ENCODE measurements at places on chromosomes 4 and X.

DNA sequence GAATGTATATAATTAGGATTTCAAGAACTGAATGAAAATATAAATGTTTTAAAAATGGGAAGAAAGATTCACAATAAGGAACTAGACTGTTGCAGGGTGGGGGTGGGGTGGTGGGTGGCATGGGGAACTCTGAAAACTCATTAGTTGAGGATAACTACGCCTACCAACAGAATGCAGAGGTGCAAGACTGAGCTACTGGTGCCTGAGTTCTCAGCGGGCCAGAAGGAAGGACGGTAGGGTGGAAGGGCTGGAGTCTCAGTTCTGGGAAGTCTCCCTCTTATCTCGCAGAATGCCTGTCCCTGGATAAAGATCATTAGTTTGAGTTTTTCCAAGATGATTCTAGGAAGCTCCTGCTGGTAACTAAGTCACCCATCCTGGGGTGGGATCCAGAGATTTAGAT is 1.3 kb upstream of the SOD3 start:
- DNase-seq, result no peak

DNA sequence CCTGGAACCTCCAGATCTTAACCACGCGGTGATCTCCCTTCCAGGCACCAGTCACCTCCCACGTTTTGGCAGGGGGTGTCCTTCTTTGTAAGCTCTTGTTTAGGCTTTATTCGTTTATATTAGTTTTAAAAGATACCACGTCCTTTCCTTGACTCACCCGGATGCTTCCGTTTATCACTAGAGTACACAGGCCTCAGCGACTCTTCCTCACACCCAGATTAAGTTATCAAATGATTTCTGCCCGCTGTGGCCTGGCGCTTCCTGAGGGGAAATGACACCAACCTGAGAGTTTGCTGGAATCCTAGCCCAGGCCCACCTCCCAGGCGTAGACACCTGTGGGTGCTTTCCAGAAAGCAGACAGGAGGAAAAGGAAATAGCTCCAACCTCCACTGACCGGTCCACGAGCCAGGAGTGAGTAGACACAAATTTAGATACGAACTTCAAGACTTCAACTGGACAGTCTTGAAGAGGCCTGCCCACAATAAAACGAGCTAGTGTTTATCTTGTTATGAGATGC is 756 bp upstream of the ADAMTS3 start:
- no peak for DNase-seq

DNA sequence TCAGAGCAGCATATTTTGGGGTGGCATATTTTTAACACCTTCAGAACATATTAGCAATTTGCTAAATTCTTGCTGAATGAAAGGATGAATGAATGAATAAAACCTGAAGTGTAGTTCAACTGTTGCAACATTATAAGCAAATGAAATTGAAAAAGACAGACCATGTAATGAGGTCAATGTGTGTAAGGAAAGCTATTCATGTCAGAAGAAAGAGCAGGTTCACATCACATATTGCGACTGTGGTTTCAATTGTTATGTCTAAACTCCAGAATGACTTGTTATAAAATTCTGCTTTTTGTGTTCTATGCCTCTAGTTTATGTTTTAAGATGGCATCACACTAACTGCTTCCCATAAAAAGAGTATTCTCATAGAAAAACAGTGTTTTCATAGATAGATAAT is 32.9 kb upstream of the DSPP start:
- no peak for DNase-seq

DNA sequence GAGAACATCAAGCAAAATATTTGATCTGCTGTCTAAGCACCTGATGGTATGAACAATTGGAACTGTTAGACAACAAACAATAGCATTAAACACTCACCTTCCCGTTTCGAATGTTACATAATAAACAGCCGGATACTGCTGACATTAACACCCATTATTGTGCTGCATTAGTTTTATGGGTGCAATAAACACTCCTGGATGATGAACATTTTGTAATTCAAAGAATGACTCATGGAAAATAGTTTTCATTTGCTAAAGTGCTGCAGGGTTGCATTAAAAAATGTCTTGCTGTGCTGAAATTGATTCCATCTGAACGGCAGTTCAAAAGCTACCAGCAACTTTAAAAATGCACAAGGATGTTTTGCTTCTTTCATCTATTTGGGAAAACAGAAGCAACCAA is 100.8 kb upstream of the SORBS2 start:
- no peak for DNase-seq

- peak; percentile 54 for DNase-seq
These were observed 76.1 kb downstream of the HMGB2 start for GRCh38 chr4:173257732-173258717.

- DNase-seq, result no peak
These were observed 120.4 kb downstream of the NDST3 start for GRCh38 chr4:118154649-118155048.

GRCh38 chrX:38500141-38500540 is 61.2 kb upstream of the TSPAN7 start:
- no peak for DNase-seq

- no peak for DNase-seq
These were observed 118.0 kb upstream of the GIMD1 start for GRCh38 chr4:106486533-106486932.

GRCh38 chr4:186621959-186622553 is 66.7 kb upstream of the MTNR1A start:
- DNase-seq, result no peak

DNA sequence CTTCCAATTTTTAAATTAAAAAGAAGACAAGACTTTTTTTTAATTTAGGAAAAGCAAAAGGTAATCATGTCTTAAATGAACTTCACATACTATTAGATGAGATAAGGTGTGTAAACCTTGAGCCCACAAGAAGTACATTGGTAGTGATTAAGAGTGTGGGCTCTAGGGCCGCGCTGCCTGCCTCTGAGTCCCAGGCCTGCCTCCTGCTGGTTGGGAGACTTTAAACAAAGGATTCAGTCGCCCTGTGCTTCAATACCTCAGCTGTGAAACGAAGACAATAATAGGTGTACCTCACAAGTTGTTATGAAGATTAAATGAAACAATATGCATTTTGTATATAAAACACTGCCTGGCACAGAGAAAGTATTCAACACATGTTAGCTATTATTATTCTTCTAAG is 95.9 kb upstream of the MYOZ2 start:
- no peak for DNase-seq

DNA sequence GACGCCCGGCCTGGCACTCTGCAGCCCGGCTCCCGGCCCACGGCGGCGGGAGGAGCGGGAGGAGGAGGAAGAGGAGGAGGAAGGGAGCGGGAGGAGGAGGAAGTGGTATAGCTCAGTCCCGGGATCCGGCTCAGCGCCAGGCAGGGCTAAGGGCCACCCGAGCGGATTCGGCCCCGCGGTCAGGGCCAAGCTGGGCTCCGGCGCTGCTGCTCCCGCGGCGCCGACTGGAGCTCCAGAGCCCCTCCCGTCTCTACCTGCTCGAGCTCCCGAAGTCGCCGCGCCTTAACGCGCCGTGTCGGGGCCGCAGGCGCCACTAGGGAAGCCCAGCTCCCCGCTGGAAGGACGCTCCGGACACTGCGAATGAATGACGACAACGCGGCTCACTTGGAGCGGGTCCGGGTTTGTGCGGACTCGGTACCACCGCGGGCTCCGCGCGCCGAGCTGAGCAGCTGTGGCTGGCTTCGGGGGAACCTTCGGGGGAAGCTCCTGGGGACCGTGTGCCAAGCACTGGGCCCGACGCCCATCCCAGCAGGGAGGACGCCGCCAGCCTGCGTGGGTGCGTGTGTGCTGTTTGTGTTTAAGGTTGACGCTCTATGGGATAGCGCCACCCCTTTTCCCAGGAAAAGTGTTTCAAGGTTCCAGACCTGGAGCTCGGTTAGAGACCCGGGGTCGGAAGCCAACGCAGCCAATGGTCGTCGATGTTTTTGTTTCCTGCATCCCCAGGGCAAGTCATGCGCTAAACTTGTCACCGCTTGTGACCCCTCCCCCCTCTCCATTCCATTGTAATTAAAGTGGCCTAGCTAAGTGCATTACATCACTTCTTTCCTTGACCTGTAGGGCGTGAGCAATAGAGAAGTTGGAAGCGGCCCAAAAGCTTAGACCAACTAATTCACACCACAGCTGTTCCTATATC is at the start of gene TBC1D9:
TSS of gene TBC1D9 (minus strand) at position 67 of the 913 bp plus-strand sequence. CDS start 340 bp downstream, outside the sequence.
- DNase-seq, result peak; percentile 68

DNA sequence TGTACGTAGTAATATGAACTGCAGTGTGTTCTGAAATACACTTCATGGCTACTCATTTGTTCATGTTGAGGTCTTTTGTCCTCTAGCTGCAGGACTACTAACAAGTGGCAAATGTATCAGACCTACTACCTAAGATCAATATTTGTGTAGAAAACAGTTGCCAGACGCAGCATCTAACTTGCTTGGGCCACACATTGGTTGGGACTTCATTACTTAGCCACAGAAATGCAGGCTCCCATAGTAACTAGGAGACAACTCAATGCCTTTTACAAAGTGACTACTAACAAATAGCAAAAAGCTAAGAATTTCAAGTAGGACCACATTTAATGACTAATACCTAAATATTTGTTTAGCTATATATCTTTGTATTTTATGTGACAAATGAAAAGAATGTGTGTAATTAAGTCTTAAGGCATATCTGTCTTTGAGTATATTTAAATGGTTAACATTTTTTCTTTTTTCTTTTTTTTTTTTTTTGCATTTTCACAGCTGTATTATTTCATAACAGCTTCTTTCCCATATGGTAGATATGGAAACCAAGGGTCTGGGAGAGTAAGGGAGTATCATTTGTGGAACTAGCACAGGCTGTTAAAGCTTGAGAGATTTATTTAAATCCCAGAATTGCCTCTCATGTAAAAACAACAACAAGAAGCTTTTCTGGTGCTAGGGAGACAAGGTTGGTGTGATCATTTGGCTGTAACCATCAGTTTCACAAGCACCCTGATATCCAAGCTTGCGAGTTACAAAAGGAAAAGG is 2.7 kb downstream of the CT47C1 start:
- DNase-seq, result no peak

DNA sequence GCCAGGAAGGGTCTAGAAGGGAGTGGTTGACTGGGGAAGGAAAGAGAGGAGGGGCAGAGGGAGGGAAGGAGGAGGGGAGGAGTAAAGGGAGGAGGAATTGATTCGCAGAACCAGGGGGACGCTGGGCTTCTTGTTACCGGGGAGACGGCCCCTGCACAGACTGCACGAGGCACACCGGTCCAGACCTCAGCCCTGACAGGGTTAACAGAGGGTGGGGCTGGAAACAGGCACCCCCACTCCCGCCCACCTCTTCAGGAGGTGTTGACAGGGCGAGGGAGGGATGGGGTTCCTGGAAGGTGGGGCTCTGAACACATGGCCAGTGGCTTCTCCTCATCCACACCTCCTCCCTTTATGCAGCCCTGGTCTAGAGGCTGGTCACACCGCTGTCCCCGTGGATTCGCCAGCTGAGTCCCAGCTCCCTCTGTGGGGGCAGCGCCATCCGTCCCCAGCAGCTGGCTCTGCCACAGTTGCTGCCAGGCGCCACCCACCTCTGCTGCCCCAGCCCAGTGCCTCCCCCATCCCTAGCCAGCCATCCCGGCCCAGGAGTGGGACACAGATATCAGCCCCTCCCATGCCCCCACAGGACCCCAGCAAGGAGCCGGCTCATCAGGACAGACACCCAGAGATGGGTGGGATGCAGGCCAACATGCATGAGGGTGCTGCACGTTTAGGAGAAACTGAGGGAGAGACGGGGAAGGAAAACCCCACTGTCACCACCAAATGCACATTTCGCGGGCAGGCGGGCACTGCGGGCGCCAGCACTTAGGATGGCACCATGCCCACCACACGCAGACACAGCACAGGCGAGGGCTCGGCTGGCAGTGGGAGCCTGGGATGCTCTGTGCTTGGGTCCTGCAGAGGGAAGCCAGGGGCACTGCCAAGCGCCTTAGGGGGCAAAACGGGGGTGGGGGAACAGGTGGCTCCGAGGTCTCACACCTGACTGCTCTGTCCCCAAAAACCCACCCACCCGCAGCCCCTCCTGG is 87.6 kb downstream of the ABLIM2 start:
- DNase-seq, result no peak

DNA sequence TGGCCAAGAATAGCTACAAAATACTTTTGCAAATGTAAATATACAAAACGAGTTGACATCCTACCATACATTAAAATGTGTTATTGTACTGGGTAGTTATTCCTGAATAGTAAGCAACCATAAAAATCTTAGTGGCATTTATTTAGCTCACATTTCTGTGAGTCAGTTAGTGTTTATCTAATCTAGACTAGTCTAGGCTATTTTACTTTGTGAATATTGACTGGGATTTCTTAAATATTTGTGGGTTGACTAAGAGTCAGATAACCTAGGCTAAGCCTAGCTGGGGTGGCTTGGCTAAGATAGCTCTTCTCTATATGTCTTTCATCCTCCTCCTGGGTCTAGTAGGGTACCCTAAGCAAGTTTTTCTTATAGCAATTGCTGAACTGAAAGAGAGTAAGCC is 543.8 kb upstream of the DIAPH2 start:
- DNase-seq, result no peak

Data from MV-4-11 (cell line).